ENCODE measurements at places on chromosomes 13 and 19.

DNA sequence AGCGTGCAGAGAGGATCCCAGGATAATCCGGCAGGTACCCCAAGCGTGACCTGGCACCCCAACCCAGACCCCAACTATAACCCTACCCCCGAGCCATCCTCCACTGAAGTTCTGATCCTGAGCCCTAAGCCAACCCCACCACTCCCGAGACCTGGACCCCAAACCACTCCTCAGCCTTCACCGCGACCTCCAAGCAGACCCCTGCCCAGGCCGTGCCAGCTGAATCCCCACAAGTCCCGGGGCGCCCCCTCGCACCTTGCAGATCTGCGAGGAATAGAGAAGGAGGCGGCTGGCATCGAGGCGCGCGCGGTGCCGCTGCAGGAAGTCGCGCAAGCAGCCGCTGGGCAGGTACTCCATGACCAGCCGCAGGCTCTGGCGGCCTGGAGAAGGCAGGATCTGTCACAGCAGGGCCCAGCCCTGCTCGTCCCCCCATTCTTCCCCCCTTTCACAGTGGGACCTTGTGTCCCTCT is 10.1 kb upstream of the INSL3 start:
- no peak for DNase-seq

GRCh38 chr19:34479396-34479795 is 2.2 kb upstream of the WTIP start:
- no peak for DNase-seq

DNA sequence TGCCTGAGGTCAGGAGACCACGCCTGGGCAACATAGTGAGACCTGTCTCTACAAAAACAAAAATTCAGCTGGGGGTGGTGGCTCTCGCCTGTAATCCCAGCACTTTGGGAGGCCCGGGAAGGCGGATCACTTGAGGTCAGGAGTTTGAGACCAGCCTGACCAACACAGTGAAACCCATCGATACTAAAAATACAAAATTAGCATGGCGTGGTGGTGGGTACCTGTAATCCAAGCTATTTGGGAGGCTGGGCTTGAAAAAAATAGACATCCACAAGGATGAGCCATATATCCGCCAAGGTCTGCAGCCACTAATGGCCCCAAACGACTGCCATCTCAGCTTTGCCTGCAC is 3.1 kb downstream of the RPS16 start:
- DNase-seq = no peak

DNA sequence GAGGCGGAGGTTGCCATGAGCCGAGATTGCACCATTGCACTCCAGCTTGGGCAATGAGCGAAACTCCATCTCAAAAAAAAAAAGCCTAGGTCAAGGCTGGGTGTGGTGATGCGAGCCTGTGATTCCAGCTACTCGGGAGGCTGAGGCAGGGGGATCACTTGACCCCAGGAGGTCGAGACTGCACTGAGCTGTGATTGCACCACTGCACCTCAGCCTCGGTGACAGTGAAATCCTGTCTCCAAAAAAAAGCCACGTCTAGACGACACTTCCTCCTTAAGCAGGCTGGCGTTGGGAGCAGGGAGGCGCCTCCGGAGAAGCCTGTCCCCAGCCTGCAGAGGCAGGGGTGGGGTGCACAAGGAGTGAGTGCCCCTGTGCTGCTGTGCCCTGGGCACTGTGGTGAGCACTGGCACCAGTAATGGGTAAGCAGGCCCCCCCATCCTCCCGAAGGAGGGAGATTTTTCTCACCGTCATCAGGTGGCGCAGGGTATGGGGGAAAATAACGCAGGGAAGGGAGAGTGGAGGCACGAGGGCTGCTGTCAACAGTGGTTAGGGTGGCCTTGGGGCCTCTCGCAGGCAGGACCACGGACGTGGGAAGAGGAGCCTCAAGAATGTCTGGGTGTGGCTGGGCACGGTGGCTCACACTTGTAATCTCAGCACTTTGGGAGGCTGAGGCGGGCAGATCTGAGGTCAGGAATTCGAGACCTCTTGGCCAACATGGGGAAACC is 706 bp downstream of the P2RY11 start:
- no peak for DNase-seq

- peak; percentile 74 for DNase-seq
Measured at GRCh38 chr19:58059003-58059670, at the start of gene ZNF135. Gene ZNF135 (plus strand): TSS chr19:58059282. CDS start chr19:58060003, 721 bp downstream.

Data from lower leg skin (tissue), 4 donors.